ENCODE measurements at places on chromosomes 6 and 20.

GRCh38 chr6:227074-227782 lies 65.1 kb upstream of the DUSP22 start:
- no peak for DNase-seq

GRCh38 chr6:153023977-153024708 lies 21.6 kb upstream of the MTRF1L start:
- peak; percentile 53 for DNase-seq

- DNase-seq, result no peak
Measured at GRCh38 chr6:10425176-10425974, 10.5 kb upstream of the TFAP2A start.

GRCh38 chr6:27742833-27743573 lies 169.2 kb downstream of the OR2B2 start:
- DNase-seq, result no peak

DNA sequence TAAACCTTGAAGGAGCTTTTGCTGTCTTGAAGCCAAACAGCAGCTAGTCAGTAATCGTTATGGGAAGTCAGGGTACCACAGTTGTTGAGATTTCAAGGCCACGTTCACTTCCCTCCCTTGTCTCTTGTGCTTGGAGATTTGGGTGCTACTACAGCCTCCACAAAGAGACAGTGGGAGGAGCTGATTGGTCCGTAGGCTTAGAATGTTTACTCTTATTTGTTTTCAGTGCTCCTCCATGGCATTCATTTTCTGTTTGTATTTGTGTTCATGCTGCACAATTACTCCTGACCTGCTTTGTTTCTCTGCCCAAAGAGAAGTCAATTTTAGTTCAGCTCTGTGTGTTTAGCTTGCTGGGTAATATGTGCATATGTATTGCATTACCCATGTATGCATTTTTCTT lies 147.7 kb downstream of the PRL start:
- no peak for DNase-seq

- DNase-seq, result no peak
Measured at GRCh38 chr20:46157625-46158024, 39.5 kb downstream of the CD40 start.

- DNase-seq, result peak; percentile 85
Measured at GRCh38 chr6:165717732-165718465, 54.9 kb upstream of the PDE10A start.

- no peak for DNase-seq
Measured at GRCh38 chr6:158684311-158684710, 34.5 kb downstream of the SYTL3 start.

- no peak for DNase-seq
Measured at GRCh38 chr20:8413691-8414090, 281.6 kb downstream of the PLCB1 start.

DNA sequence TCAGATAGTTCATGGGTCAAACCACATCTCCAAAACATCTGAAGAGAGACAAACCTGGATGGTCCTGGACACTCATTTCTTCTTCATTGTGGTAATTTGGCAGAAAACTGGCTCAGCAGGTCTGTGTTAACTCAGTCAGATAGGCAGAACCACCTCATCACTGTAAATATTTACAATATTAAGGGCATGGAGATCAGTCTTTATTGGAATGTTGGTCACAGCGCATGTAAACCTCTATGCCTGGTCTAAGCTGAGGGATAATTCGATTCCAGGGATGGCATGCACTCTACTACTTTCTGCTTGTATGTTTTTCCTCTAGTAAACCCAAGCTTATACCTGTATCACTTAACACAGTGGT lies 4.0 kb upstream of the TBC1D7 start:
- no peak for DNase-seq

GRCh38 chr6:22238861-22239260 lies 58.0 kb downstream of the PRL start:
- DNase-seq, result no peak

- no peak for DNase-seq
Measured at GRCh38 chr20:63061771-63062100, 55.0 kb upstream of the BHLHE23 start.

DNA sequence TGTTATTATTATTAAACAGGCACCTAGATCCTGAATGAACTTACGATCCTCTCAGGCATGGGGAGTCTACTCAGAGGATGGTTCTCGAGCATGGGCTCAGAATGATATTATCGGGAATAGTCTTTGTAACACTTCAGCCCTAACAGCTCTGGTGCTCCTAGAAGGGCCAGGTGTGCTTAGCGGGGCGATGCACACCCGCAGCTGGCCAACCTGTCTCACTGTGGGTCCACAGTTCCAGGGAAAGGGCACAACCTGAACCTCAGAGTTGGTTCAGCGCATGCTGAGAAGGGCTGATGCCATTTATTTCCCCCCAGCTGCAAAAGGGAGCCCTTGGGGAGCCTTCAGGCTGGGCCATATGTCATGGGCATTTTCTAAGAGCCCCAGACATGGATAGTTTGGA lies 26.2 kb downstream of the RRAGD start:
- DNase-seq, result no peak

DNA sequence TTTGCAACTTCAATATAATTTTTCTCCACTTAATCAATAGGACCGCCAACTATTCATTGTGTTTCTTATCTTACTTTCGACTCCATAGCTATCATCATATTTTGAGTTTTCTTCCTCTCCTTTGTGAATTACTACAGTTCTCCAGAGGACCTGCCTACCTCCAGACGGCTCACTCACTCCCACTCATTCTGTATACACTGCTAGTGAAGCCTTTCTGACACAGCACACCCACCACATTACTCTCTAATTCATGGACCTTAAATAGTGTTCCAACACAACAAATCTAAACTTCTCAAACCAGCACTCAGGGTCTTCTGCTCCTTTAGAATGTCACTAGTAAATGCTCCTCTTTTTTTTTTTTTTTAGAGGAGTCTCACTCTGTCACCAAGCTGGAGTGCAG lies 23.8 kb downstream of the FKBP5 start:
- no peak for DNase-seq

DNA sequence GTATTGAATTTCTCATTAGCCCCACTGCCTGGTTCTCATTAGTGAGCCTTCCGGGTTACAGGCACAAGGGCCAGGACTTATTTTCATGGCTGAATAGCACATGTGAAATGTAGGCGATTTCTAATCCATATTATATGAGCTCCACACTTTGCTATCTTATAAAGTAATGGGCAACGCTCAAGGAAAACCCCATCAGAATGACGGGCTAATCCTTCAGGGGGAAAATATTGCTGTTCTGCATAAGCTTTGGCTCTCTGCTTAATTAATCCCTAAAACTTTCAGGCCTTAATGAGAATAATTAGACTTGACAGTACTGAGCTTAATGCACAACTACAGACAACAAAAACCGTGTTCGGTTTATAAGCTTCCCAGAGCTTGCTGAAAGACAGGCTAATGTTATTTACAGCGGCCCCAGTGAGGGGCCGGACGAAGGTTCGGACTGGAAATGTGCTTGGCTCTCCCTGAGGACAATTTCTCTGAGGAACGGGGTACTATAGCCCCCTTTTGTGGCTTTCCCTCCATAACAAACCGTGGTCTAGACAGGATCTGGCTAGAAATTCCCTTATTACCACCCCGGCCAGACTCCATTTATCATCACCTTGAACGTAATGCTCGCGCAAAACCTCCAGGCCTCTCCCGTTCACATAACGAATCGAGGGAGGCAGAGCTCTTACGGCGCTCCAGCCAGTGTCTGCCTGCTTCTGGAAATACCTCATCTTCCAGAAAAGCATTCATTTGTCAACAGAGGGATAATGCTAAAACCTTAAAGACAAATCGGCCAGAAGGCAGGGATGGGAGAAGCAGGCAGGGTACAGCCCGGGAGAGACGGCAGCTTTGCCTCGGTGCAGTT lies 164.5 kb downstream of the CD83 start:
- DNase-seq, result no peak

DNA sequence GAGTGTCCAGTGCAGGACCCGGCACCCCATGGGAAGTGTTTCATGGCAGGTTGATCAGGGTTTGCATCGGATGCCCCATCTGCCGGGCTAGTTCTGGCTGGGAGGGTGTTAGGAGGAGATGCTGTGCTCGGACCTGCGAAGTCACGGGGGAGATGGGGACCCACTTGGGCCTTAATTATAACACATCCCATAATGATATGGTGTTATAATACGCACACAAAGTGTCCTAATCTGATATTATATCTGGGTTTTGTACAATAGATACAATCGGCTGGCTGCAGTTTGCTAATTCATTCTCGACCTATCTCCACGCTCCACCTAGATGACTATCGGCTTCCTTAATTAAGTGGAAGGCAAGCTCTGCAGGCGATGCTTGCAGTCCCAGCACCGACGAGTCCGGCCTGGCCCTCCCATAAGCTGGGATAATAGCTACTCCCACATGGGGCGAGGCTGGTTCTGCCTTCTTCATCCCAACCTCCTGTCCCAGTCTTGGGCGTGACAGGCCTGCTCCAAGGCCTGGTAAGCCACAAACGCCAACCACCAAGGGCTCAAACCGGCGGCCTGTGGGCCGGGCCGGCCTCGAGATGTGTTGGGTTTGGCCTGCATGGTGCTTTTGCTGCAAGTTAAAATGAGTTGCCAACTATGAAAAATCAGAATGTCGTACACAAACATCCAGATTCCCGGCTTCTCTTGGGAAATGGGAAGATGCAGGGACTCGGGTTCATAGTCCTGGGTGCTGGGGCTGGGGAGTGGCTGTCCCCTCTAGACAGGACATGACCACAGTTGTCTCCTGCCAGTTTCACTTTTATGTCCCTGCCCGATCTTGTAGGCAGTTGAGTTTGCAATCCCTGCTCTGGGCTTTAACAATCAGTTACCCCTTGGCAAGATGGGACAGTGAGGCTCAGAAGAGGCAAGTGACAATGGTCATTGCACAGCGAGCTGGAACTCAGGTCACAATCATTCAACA lies 32.7 kb downstream of the CEBPB start:
- DNase-seq, result no peak

DNA sequence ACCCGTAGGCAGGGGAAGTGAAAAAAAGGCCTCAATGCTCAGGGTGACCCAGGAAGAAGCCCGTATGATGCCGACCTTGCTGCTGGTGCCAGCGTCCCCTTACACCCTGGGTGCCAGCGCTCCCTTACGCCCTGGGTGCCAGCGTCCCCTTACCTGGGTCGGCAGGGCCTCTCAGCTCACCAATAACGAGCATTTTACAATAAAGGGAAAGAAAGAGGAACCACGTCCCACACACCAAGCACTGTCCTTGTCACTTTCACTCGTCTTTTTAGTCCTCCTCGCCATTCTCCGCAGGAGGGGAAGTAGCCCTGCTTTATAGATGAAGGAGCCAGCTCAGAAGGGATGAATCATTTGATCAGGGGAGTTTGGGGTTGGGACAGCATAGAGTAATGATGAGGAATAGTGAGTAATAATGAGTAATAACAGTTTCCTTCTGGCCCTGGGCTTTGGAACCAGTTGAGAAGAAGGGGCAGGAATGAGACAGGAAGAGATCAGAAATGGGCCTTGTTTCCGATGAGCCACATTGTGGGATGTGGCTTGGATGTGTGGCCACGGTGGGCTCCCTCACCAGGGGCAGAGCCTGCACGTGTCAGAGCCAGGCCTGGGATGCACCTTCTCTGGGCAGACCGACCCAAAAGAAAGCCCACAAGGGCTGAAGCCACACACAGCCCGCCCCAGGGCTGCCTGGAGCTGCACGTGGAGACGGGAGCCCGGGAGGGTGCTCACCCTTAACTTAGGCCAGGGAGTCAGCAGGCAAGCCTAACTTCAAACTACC lies 75.7 kb downstream of the SYNJ2 start:
- DNase-seq, result peak; percentile 84
